NCI-H524 (cell line): ENCODE measurements at places on chromosomes 12 and 14.

DNA sequence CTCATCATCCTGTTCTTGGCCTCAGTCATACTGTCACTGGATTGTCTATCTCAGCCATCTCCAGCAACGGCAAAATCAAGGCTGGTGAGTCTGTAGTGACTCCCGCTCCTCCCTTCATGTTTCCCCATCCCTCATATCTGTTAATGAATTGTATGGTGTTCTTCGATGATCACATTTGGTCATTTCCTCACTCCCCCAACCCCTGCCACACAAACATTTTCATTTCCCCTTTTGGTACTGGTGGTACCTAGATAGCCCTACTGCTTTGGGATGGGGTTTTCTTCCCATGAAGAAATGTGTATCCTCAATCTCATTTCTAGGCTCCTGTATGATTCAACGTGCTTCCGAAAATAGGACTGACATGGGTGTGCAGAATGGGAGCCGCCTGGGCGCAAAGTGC is 2.7 kb upstream of the KLHL33 start:
- DNase-seq: no peak

- no peak for DNase-seq
Observed at GRCh38 chr12:1453810-1454209, 140.6 kb downstream of the FBXL14 start.

DNA sequence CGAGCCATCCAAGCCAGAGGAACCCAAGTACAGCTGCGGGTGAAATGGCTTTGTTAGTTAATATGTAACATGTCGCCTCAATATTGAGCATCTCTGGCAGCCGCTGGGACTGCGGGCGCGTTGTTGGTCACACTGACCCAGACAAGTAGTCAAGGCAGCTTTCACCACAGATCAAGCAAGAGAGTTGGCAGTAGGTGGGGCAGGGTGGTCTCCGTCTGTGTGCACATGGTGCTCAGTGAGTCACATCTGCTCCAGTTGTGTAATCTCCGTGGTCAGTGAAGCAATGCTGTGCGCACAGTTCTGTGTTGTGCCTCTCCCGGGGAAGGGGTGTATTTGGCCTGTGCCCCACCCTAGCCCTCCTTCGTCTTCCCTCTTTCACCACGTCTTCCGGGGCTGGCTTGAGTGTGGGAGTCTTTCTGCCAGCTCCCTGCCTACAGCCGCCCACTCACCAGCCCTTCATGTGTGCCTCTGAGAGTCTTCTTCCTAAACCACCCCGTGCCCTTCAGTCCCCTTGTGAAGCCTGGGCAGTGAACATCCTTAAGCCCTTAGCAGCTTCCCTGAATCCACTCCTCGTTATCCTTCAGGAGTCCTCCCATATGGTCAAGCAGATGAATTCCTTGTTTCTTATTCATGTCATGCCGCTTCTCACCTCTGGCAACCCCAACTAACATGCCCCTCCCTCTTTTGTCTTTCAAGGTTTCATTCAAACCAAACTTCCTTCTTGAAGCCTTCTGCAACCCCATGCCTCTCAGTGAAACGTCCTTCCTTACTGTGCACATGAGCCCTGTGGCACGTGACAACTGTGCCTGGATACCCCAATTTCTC is 242.1 kb downstream of the CACNA1C start:
- DNase-seq: no peak

GRCh38 chr12:27486961-27487360 is 37.0 kb upstream of the PPFIBP1 start:
- no peak for DNase-seq

GRCh38 chr14:42719391-42719790 is 1112.7 kb downstream of the LRFN5 start:
- peak; percentile 100 for DNase-seq

GRCh38 chr14:55599250-55599879 is 19.4 kb downstream of the KTN1 start:
- DNase-seq: no peak

- DNase-seq: no peak
Observed at GRCh38 chr12:5432011-5432400, at the start of gene NTF3. TSS of gene NTF3 (plus strand) at chr12:5432108. CDS start at chr12:5432325, 217 bp downstream.

- no peak for DNase-seq
Observed at GRCh38 chr12:64875186-64875585, 50.7 kb downstream of the TBC1D30 start.

- DNase-seq: no peak
Observed at GRCh38 chr14:103728721-103729120, 13.1 kb downstream of the ZFYVE21 start.

DNA sequence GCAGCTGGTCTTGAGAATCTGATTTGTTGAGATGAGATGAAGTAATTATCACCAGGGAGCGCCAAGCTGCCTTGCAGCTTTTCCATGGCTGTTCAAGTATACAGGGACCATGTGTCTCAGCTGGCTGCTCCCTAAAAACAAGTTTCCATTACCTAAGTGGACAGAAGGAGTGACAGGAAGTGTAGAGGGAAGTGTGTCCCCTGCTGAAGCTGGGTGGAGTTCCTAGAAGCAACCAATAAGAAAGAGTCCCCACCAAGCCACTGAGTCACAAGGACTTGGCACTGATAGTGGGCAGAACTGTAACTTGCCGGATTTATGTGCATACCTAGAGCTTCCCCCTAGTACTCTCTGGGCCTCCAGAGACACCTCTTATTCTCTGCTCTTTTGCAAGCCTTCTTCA is 1.5 kb upstream of the GPX2 start:
- DNase-seq: peak; percentile 34

DNA sequence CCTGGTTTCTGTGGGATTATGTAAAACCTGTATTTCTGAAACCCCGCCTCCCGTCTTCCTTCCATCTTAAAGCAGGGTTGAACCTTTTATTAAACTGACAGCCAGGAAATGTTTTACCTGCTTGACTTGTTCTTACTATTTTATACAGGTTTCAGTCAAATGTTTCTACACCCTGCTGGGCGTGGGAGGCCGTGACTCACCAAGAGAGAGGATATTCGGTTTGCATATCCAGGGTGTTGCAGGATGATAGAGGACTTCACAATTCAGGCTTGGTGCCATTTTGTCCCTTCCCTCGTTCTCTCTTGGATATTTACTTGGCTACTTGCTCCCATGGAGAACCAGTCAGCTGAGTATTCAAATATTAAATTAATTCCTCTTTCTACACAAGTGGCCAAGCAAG is 69.7 kb downstream of the ARF6 start:
- DNase-seq: no peak

GRCh38 chr14:100376751-100377171 is 53.6 kb downstream of the SLC25A47 start:
- DNase-seq: peak; percentile 64

- DNase-seq: no peak
Observed at GRCh38 chr12:10794222-10794621, 8.2 kb downstream of the TAS2R7 start.

DNA sequence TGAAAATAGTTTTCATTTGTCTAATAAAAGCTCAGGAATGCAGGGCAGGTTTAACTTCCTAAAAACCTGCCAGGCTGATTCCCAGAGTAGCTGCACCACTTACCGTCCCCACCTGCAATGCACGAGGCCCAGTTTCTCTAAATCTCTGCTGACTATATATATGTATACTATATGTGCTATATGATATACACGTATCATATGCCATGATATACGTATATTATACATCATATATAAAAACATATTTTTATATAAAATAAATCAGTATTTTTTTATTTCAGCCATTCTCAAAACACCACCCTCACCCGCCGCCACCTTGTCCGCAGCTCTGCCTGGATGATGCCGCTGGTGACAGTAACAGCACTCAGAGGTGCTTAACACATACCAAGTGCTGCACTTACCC is 2.3 kb downstream of the ANKLE2 start:
- no peak for DNase-seq

GRCh38 chr12:74334780-74335179 is 202.9 kb upstream of the ATXN7L3B start:
- DNase-seq: no peak

GRCh38 chr12:120012067-120012621 is 23.1 kb downstream of the BICDL1 start:
- peak; percentile 12 for DNase-seq

GRCh38 chr12:70638639-70639360 is 1.6 kb upstream of the PTPRB start:
- no peak for DNase-seq

DNA sequence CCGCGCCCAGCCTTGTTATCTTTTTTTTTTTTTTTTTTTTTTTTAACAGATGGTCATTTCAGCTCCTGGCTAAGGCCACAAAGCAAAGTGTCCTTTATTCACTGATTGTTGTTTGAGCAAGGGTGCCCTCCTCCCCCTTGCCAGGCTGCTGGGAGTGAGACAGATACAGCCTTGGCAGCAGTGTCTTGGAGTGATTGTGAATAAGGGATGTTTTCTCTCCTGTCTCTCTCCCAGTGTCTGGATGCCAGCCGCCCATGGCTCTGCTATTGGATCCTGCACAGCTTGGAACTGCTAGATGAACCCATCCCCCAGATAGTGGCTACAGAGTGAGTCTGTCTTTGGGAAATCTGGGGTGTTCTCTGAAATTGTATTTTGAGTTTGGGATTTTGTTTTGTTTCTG is 28.7 kb downstream of the FNTB start:
- DNase-seq: no peak

DNA sequence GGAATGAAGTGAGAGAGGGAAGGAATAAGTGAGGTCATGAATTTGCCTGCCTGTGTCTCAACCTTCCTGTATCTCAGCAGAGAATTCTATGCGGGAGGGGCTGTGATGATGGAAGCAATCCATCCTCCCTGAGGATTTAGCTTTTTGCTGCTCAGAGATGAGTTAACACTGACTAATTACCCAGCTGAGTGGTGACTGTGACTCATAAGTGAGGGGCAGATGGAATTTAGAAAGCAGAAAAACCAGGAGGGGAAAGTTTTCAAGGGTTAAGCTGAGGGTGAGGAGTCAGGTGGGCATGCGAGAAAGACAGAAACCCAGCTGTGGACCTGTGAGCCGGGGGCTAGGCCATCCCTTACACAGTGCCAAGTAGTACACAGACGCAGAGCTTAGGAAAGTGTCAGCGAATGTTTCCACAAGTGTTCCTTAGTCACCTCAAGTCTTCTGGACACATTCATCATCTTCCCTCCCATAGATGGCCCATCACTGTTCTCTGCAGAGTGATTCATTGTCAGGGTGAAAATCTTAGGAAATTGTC is 277.9 kb downstream of the IPO8 start:
- DNase-seq: no peak

GRCh38 chr12:68871921-68872320 is 61.0 kb downstream of the CPM start:
- peak; percentile 8 for DNase-seq

DNA sequence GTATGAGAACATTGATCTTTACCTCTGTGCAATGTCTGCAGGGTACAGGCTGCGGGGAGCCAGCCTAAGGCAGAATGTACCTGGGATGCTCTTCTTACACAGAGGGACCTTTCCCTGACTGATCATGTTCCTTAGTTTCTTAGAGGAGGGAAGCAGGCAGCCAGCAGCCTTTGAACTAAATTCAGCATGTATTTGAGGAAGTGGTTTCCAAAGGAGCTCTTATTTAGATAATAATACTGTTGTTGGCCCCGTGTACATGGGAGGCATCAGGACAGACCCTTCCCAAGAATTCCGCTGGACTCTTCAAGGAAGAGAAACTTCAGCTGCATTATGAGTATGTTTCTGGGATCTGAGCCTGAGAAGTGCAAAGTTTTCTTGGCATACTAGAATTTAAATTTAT is 98.8 kb downstream of the CCDC92 start:
- DNase-seq: no peak

- peak; percentile 4 for DNase-seq
Observed at GRCh38 chr12:113062502-113063395, 6.2 kb downstream of the DTX1 start.

GRCh38 chr14:52351233-52352060 is 37.3 kb downstream of the PTGER2 start:
- no peak for DNase-seq

DNA sequence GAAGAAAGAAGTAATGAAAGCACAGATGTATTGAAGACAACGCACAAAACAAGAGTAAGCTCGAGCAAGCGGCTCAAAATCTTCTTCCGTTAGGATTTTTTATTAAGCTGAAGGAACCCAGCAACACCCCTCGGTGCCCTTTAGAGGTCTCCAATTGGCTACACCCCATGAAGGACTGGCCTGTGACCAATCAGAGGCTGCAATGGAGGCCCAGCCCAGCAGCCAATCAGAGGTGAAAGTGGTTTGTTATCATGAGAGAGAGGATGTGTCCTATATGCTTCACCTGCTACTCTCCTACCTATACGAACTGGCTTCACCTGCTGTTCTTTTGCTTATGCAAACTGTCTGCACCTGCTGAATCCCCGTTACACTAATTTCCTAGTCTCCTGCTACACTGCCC is 358.8 kb downstream of the C12orf50 start:
- no peak for DNase-seq

GRCh38 chr14:91234791-91235114 is 9.8 kb downstream of the GPR68 start:
- no peak for DNase-seq

GRCh38 chr12:116395396-116395795 is 117.9 kb upstream of the MED13L start:
- DNase-seq: no peak

DNA sequence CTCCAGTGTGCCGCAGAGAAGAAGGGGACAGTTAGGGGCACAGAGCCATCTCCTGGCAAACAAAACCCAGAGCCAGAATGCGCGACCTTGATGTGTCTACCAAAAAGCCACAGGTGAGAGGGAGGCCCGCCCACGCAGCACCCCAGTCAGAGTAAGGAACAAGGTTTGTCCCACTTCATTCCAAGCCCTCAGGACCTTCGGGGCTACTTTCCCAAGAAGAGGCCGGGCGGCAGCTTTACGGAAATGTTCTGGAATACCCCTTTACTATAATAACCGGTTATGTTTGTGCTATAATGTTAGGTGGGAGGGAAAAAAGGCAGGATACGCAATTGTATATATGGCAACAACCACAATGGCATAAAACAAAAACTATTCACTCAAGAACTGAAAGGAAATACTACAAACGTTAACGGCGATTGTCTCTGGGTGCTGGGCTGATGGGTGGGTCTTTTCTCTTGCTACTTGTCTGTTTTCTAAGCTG is 12.3 kb downstream of the CCDC88C start:
- no peak for DNase-seq

DNA sequence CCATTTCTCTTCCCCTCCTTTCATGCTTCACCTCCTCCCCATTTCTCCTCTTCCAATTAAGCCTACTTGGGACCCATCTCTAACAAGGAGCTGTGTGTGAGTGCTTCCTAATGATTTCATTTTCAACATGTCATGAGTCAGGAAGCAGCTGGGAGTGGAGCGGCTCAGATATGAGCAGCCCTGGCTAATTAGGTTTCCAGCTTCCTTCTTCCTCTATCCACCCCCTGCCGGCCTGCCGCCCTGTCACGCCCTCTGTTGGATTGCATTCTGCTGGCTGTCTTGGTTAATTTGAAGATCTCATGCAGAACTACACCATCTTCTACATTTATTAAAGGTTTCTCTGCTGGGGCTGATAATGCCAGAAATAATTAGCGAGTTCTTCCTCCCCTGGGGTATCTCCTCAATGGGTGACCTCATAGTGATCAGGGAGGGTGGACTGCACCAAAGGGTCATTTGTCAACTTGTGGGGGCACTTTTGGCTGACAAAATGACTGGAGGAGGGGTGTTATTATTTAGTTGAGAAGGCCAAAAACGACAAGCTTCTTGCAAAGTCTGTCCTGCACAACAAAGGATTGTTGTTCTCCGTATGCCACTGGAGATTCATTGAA is 300.9 kb upstream of the SRRM4 start:
- no peak for DNase-seq

GRCh38 chr12:121513464-121514183 is 67.2 kb downstream of the KDM2B start:
- peak; percentile 7 for DNase-seq

GRCh38 chr12:6943722-6944380 is at the start of the genes C12orf57 and RNU7-1:
TSS of gene C12orf57 (plus strand) at chr12:6944022. CDS start at chr12:6944122, 100 bp downstream.
TSS of gene RNU7-1 (plus strand) at chr12:6943816.
- peak; percentile 91 for DNase-seq

- DNase-seq: peak; percentile 48
Observed at GRCh38 chr12:95300286-95300685, 82.7 kb downstream of the VEZT start.

GRCh38 chr12:80702889-80703805 is 4.3 kb upstream of the MYF6 start:
- no peak for DNase-seq
